Left ventricle myocardium inferior (tissue), 1 donor: ENCODE measurements at places on chromosomes 6 and 20. TPM values are rescaled to one million over a fixed set of nuclear protein-coding genes. Genes with fewer than 3 reads are reported as not detected.

DNA sequence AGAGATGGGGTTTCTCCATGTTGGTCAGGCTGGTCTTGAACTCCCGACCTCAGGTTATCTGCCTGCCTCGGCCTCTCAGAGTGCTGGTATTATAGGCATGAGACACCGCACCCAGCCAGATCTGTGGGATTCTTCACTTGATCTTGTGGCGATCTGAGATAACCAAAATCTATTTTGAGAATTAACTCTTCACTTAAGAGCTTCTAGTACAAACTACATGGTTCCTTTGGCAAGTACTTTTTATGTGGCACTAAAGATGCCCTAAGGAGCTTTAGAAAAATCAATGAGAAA is 37.8 kb upstream of the TFB1M start:
- no peak for DNase-seq

- no peak for DNase-seq
These were observed 80.8 kb upstream of the RBM24 start for GRCh38 chr6:17200395-17200794.

DNA sequence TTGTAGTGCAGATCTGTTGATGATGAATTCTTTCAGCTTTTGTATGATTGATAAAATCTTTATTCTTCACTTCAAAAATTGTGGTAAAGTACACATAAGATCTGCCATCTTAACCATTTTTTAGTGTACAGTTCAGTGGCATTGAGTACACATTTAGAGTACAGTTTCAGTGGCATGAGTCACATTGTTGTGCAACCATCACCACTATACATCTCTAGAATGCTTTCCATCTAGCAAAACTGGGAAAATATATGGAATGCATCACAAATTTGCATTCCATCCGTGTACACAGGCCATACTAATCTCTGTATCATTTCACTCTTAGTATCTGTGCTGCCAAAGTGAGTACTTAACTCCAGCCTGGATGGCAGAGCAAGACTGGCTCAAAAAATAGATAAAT is 28.7 kb downstream of the SIRPD start:
- DNase-seq, result no peak

- DNase-seq, result no peak
These were observed 155.3 kb downstream of the JARID2 start for GRCh38 chr6:15401120-15401519.

DNA sequence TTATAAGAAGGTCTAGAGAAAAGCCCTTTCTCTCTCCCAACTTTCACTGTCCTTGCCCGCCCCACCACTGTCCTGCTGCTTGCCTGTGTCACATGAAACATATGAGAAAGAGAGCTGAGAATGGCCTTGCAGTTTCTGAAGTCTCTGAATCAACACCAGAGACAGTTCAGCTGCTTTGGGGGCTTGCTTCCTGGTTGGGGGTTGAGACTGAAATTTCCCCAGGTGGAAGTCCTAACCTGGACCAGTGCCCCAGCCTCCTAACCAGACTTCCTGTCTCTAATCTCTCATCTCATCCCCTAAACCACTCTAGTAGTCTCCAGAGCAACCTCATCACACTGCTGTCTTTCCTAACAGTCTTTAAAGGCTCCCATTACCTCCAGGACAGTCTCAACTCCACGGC is 10.7 kb downstream of the TRAM2 start:
- DNase-seq, result no peak

DNA sequence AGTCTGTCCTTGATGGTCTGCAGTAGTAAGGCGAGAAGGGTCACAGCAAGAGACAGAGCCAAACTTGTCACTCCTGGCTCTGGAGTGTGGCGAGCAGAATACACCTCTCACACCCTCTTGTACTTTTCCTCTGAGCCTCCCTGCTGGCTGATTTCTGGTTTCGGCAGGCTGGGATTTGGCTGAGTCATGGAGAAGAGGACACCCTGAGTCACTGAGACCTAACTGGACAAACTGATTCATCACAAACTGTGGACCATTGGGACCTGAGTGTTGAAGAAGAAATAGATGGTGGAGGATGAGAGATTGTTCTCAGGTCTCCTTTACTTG is 101.7 kb downstream of the F13A1 start:
- no peak for DNase-seq

DNA sequence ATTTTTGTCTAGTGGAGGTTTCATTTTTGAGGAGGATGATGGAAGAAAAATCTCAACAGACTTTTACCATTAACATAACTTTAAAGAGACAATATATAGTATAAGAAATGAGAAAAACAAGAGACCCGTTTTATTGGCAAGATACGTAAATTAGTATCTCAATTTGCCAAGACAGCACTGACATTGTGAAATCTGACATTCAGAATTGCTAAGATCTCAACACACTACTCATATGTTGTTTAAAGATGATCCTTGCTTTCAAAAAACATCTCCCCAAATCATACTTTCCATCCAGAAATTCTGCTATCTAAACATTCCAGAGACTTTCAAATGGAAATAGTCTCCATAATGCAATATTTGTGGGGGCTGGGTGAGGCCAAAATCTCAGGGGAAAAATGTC is 220.9 kb upstream of the CEP162 start:
- no peak for DNase-seq

- DNase-seq, result no peak
These were observed 17.2 kb downstream of the TAB2 start for GRCh38 chr6:149334682-149335160.

DNA sequence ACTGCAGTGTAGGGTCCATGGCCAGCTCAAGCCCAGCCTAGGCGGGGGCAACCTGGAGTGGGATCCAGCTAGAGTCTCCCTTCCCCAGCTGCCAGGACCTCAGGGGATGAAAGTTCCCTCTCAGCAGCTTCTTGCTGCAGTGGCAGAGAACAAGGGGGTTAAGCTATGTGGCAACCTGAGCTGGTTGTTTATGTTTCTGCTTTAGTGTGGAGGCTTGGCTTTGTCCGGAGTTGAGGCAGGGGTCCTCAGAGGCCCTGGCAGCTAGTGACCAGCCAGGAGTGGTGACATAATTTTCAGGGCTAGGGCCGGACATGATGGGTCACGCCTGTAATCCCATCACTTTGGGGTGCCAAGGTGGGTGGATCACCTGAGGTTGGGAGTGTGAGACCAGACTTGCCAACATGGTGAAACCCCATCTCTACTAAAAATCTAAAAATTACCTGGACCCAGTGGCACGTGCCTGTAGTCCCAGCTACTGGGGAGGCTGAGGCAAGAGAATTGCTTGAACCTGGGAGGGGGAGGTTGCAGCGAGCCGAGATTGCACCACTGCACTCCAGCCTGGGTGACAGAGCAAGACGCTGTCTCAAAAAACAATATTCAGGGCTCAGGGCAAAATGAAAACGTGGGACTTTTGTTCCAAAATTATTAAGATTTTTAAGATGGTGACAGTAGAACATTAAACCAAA is 8.5 kb upstream of the PCIF1 start:
- DNase-seq, result no peak

DNA sequence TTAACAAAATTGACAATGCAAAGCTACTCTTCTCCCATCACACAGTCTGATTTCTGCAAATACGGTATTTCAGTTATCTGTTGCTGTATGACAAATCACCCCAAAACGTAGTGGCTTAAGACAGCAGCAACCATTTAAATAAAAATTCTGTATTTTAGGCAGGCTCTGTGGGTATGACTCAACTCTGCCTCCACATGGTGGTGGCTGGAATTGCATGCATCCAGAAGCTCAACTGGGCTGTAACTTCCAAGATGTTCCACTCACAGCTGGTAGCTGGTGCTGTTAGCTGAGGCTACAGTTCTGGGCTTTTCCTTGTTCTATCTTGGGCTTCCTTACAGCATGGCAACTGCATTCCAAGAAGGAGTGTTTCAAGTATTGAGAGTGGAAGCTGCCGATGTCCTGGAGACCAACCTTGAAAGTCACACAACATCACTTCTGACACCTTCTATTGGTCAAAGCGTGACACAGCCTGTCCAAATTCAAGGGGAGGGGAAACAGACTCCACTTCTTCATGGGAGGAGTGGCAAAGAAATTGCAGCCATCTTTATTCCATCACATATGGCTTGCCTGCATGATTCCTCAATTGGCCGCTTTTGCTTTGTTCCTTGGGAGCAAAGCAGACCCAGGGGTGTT is 39.7 kb upstream of the TULP1 start:
- DNase-seq, result no peak

DNA sequence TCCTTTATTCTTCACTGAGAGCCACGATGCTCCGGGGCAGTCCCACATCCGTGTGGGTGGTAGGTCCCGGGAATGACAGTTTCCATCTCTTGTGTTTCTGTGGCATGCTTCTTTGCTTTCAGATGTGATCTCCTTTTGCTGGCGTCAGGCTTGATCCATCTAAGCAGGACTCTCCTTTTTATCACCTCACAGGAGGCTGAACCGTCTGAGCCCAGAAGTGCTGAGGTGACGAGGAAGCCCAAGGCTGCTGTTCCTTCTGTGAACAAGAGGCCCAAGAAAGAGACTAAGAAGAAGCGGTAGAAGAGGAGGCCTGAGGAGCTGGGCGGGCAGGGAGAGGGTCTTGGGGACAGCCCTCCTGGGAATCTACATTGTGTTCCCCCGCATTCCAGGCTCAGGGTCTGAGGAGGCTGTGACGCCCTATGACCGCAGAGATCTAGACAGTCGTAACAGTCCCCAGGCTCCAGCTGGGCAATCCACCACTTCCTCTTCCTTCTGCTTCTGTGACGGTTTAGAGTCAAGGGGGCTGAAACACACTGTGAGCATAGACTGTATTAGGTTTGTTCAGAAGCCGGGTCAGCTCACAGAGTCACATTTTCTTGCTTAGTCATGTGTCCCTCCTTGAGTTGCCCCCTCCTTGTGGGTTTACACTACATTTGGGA is 26.8 kb downstream of the MANBAL start:
- DNase-seq, result no peak

DNA sequence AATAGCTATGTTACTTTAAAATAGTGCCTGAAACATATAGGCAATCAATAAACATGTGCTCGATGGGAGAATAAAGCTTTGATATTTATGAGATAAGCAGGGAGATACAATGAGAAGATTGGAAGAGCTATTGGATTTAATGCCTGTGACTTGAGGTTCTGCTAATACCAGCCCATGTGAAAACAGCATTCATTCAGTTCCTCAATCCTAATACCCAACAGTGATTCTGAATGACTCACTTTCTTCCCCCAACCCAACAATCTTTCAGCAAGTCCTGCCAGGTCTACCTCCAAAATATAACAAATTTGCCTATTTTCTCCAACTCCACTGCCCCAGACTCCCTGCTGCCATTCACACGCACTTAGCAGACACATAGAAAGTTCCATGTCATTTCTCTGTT is 26.6 kb upstream of the KLHL31 start:
- no peak for DNase-seq

- DNase-seq, result no peak
These were observed 45.6 kb upstream of the CHRNA4 start for GRCh38 chr20:63406617-63407245.

DNA sequence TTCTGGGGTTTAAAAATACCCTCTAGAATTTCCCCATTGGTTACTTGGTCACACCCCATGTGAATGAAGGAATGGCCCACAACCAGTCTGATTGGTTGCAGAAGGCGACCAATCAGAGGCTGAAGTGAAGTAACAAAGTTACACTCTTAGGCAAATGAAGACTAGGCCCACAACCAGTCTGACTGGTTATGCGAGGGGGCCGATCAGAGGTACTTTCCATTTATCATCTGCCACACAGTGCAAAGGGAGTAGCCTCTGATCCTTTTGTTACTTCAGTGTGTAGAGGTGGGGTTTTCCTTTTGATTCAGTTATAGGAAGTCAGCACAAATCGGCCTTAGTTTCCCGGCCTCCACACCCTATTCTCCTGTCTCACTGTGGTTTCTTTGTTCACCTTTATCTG is 61.2 kb upstream of the SGK1 start:
- no peak for DNase-seq

The RHAG gene
- total RNA-seq, result 0.44 TPM

The WFDC12 gene
- not detected for total RNA-seq

The NKAPL gene
- 4.5 TPM for total RNA-seq

The OR12D3 gene
- total RNA-seq, result not detected

The MYO6 gene
- 5.0 TPM for total RNA-seq
